ENCODE measurements at places on chromosomes 2 and 18.
A peak's percentile ranks its signal among the peaks of the same experiment; 100 is the strongest.

DNA sequence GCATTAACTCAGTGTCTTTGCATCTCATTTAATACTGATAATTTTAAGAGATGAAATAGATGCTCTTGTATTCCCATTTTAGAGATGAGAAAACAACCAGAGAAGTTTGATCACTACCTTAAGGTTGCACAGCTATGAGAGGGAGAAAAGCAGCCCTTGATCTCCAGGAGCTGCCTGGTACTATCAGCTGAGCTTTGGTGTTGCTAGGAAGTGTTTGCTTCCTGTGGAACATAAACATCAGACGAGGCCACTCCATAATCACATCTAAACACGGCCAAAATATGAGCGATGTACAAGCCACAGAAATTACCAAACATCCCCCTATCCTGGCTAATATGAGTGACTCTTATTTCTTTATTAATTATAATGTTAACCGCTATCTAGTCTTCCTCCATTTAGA is 620 bp upstream of the WDFY1 start:
- DNase-seq, result no peak

GRCh38 chr2:143068509-143068908 is 60.7 kb upstream of the ARHGAP15 start:
- DNase-seq, result no peak

DNA sequence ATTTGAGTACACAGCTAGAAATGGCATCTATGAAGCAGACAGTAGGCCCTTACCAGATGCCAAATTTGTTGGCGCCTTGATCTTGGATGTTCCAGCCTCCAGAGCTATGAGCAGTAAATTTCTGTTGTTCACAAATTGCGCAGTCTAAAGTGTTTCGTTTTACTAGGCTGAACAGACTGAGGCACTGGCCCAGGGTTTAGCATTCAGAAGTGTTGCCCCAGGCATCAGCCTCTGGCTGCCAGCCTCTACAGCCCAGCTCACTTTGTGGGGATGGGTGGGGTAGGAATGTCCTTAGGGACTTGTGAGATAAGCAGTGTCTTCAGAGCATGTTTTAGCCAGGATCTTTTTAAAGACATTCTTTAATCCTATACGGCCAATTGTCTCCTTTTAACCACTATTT is 51.5 kb upstream of the MGAT5 start:
- no peak for DNase-seq

DNA sequence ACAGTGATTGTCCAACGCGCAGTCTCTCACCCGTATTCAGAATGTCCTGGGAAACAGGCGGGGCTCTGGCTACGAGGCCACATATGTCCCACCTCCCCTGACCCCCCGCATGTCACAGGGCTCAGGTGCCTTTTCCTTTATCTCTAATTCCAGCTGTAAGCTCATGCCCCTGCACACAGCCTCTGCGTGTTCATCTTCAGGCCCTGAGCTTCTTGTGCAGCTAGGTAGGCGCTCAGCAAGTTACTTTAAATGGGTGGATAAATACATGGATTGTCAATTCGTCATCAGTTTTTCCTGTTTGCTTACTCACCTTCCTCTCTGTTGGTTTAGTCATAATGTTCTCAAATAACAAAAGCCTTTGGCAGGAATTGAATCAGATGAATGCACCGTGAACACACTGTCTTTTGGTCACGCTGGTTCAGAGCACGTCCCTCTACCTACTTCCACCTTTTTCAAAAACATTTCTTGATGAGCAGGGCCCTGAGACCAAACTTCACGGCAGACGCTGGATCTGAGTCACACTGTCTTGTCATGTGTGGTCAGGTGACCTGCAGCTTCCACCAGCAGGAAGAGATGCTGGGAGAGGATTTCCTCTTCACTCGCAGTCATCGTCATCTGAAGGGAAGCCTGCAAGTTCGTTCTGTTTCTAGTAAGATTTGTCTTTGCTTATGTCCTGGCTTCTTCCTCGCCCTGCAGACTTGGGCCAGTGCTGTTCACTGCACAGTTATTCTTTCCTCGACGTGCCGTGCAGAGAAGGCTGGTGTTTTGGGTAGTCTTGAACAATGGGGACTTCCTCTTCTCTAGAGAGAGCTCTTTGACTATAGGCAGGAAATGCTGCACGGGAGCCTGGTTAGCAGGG is 138.1 kb downstream of the PTGR3 start:
- peak; percentile 83 for DNase-seq

DNA sequence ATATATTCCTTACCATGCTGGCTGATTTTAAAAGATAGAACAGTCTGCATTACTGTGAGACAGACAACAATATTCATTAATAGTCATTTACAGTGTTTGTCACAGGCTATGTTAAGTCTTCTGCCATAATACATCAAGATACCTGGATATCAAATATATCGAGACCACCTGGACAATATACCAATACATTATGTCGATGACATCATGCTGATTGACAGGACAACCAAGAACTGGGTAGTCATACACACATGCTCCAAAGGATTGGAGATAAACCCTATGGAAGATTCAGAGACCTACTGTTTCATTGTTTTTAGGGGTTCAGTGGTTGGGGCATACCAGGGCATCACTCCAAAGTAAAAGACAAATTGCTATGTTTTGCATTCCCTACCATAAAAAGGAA is 26.5 kb upstream of the SMCHD1 start:
- no peak for DNase-seq

DNA sequence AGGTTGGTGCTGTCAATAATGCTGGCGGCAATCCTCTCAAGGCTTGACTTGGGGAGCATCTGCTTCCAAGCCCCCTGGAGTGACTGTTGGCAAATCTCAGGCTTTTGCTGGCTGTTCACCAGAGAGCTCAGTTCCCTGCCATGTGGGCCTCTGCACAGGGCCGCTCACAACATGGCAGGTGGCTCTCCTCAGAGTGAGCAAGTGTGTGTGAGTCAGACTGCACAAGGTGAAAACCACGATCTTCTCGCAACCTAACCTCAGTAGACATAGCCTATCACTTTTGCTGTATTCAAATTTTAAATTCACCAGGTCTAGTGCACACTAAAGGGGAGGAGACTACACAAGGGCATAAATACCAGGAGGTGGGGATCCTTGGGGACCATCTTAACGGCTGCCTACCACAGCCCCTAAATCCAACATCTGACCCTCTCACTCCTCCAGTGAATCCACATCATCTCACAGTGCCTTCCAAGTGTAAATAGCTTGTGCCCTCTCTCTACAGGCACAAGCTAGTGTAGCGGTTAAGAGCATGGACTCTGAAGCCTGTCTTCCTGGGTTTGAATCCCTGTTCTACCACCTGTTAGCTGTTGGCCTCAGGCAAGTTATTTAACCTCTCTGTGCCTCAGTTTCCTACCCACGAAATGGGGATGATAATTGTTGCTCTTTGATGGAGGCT is 187.7 kb upstream of the CXCR4 start:
- peak; percentile 53 for DNase-seq

- DNase-seq, result no peak
These were observed 25.6 kb downstream of the CDC42EP3 start for GRCh38 chr2:37645836-37646235.

DNA sequence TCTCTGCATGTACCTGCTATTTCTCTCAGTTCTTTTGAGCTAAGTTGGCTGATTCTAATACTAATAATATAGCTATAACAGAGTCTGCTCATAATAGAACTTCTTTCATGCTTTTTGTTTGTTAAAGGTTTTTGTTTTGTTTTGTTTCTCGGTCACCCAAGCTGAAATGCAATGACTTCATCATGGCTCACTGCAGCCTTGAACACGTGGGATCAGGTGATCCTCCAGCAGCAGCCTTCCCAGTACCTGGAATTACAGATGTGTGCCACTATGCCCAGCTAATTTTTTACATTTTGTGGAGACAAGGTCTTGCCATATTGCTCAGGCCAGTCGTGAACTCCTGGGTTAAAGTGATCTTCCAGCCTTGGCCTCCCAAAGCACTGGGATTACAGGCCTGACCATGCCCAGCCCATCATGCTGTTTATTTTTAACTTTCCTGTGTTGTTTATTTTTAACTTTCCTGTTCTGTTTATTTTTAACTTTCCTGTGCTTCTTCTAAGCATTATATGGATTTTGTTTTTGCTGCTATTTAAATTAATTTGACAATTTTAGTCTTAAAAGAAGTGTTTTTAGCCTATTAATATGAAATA is 763.8 kb upstream of the CDH7 start:
- DNase-seq, result no peak

DNA sequence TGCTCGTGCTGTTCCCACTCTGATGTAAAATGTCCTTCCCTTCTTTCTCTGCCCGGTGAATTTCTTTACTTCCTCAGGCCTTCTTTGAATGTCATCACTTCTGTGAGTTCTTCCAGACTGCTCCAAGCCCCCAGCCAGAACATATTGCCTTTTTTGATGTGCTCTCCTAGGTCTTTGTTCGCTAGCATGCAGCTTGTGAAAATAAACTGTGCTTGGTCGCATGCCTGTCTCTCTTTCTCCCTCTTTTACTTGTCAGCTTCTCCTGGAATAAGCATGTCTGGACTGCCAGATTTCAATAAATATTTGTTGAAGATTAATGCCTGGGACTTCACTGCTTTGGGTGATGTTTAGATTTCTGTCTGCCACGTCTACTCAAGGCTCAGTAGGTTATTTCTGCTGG is 82.7 kb upstream of the ARHGAP28 start:
- DNase-seq, result no peak

DNA sequence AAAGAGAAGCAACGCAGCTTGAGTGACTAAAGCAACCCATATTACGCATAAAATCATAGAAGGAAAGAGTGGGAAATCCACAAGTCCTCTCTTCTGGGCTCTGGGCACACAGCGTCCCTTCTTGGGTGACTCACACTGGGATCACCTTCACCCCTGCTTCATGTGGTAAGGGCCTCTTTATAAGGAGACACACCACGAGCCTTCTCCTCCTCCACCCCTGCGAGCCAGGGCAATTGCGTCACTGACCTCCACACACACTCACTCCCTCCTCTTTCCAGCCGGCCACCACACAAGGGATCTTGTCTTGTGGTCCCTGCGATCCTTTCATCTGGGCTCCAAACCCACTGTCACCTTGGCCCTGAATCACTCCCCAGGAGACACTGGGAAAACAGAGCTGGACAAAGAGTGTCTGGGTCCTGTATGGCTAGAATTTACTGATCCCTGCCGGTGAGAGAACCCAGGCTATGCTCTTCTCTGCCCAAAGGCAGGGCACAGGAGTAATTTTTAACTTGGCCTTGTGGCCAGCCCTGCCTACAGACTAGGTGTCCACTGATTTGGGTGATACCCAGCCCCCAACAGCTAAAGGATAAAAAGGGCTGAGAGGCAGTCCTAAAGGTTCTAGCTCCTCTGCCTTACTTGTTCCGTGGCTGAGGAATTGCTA is 35.3 kb downstream of the NHEJ1 start:
- DNase-seq, result no peak

DNA sequence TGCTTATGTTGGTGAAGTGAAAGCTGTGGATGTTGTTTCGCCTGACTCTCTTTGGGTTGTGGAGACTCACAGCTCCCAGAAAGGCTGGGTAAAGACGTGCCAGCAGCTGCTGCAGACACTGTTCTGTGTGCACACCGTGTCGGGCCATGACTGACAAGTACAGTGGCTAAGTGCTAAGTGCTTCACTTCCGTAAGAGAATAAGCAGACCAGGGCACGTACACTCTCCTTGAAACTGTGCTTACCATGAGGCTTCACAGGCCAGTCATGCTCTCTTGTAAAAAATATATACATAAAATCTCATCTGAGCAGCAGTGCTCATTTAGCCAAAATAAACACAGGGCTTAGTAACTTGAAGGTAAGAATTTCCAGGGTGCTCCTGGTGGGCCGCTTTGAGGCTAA is 86.0 kb downstream of the NRP2 start:
- DNase-seq, result no peak

DNA sequence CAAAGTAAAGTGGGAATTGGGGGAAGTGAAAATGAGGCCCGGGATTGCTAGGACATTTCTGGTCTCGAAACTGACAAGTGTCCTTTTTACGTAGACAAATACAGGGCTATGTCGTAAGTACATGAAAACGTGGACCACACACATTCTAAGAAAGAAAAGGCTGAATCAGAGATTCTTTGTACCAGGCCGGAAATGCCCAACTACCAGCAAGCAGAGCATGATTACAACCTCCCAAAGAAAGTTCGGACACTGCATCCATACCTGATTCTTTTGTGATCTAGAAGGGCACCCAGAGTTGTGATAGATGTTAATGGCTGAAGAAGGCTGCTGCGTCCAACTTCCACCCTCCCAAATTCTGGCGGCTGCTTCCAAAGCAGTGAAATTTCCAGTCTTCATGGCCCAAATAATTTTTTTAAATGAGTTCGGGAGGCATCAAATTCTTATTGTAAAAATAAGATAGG is 1.7 kb downstream of the RBMS1 start:
- DNase-seq, result no peak

DNA sequence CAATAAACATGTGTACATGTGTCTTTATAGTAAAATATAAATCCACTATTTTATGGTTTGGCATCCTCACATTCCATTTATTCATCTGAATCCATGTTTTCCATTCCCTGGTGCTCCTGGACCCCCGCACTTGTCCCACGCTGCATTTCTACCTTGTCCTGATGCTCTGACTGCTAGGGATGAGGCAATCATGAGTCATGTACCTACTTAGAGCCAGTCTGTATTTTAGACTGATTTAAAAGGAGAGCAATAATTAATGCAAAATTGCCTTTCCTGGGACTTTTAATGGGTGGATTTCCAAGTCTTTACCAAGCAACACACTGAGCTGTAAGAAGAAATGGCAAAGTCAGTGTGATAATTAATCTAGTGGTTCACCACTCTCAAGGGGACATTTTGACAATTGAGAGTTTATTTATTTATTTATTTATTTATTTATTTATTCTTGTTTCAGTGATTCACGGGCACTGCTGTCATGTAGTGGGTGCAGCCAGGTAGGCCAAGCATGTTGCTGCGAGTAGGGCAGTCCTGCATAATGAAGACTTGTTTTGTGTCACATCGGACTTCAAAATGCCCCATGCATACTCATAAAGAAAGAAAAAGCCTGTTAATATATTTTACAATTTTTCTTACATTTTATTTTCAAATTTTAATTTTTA is 419.3 kb upstream of the VWC2L start:
- DNase-seq, result no peak

DNA sequence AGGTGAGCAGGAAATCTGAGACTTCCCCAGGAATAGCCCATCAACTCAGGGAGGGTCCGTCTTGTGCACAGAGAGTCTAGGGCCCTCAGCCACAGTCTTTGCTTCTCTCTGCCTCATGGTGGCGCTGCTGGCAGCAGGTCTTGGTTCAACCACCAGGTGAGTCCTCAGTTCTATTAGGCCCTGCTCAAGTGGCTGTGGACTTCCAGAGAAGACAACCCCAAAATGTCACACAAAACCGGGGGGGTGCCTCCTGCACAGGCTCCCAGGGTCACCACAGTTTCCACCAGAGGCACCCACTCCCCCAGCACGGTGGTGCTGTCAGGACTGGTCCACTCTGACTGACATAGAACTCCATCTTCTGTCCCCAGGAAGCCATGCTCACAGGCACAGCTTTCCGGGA is 2.4 kb upstream of the CHRNG start:
- DNase-seq, result no peak
